ENCODE measurements at places on chromosomes 7 and 10.

GRCh38 chr7:138352570-138353461, 107.2 kb upstream of the TRIM24 start:
- no peak for DNase-seq

DNA sequence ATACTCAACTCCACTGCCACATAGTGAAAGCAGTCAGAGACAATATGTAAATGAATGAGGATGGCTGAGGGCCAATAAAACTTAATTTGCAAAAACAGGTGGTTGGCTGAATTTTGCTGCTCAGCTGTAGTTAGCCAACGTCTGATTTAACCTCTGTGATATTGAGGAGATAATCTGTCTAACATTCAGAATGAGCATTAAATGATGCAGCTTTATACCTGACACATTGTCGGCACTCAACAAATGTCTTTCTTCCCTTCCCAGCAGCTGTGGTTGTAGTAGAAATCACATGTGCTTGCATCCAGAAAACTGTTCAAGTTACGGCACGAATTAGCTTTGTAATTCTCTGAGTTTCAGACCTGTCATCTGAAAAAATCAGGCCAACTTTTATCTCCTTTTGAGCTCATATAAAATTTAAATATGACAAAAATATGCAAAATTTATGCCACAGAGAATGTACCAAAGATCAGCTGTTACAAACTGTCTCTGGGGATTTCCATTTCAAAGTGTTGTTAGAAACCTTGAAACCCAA, 1239.7 kb downstream of the GATA3 start:
- no peak for DNase-seq

DNA sequence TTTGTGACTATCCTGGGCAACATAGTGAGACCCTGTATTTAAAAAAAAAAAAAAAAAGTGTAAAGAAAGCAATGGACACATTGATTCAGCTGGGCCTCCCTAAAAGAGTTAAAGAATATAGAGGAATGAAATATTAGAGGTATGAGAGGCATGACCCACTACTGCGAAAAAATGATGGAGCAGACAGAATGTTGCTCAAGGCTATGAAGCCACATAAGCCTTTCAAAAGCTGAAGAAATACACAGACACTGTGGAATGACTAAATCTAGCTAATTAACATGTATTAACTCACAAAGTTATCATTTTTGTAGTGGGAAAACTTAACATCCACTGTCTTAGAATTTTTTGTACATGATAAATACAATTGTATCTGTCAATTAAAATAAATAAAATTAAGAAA, 107.3 kb downstream of the HGF start:
- no peak for DNase-seq

GRCh38 chr10:131690805-131691239, 210.0 kb upstream of the PPP2R2D start:
- no peak for DNase-seq

All from Right ventricle myocardium superior (tissue), 1 donor.